ENCODE measurements at places on chromosomes 1 and 21. TPM values are rescaled to one million over a fixed set of nuclear protein-coding genes. Genes with fewer than 3 reads are reported as not detected.

Gene CYB5RL
- 3.9 TPM for total RNA-seq

Gene KIF14
- 2.0 TPM for total RNA-seq

Gene SF3B4
- total RNA-seq = 3.9 TPM

Gene TMPRSS15
- total RNA-seq = not detected

Gene BRINP3
- total RNA-seq = not detected

Gene SPATC1L
- total RNA-seq = 2.8 TPM

Gene ALDH4A1
- 12.5 TPM for total RNA-seq

Gene CLIC6
- not detected for total RNA-seq

Gene EFNA3
- 3.1 TPM for total RNA-seq

Gene FCRL2
- not detected for total RNA-seq

All from regular cardiac myocyte (primary cell).